Urinary bladder (tissue), 4 donors: ENCODE measurements at places on chromosomes 5 and 9. TPM values are rescaled to one million over a fixed set of nuclear protein-coding genes. Genes with fewer than 3 reads are reported as not detected.
A peak's percentile ranks its signal among the peaks of the same experiment; 100 is the strongest.

LCN15 gene
- total RNA-seq = not detected

DNA sequence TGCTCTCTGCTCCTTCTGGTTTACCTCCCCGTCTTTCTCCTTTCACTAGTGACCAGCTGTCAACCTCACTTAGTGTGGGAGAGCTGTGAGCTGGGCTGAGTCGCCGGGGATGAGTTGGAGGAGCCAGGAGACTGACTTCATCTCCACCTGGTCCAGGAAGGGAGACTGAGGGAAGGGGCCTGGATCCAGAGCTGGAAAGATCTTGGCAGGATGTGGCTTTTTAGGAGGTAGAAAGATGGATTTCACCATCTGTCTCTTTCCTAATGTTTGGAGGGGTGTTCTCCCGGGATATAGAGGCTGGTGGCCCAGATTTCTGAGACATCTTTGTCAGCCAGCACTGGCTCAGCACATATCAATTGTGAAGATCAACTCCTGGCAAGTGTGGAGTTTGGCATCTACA is 37.1 kb upstream of the TNC start:
- no peak for DNase-seq

CMBL gene
- 17.2 TPM for total RNA-seq

DNA sequence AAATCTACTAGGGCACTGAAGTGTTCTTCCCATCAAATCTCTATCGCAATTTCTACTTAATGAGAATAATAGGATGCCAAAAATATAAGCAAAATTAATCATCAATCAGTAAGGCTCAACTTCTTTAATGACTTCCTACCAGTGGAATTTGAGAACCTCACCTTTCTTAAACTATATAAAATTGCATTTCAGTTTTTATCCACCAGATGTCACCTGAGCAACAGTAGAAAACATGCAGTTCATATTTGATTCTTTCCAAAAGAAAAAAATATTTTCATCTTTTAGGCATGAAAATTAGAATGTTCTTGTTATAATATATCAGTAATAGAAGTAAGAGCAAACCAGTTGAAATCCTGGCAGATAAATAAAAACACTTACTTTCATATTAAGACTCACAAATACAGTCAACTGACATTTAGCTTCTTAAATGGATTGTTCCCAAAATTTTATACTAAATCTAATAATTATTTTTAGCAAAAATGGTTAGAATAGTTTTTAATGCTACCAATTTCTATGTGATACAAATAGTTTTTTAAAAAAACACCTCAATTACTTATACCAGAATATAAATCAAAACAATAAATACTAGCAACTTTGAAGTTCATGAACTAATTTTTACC is 13.4 kb upstream of the CCDC112 start:
- no peak for DNase-seq

DNA sequence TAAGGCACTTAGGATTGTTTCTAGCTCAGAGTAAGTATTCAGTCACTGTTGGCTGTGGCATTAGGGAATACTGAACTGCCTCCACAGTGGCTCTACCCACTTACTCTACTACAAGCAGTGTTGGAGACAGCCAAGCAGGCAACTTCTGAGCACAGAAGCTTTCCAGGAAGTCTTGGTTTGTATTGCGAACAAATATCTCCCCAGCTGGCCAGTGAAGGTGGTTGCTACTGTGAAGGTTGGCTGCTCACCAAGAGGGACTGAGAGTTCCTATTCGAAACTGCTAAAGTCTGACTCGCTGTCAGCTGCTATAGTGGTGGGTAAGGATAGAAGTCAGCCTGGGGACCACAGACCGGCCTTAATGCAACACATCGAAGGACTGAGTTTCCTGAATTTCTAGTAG is 319.1 kb downstream of the KIF4B start:
- no peak for DNase-seq

FBXW5 gene
- 47.5 TPM for total RNA-seq

GRCh38 chr9:119792242-119792641 is 423.0 kb upstream of the BRINP1 start:
- no peak for DNase-seq

LMX1B gene
- not detected for total RNA-seq

CCDC152 gene
- 3.3 TPM for total RNA-seq

DNA sequence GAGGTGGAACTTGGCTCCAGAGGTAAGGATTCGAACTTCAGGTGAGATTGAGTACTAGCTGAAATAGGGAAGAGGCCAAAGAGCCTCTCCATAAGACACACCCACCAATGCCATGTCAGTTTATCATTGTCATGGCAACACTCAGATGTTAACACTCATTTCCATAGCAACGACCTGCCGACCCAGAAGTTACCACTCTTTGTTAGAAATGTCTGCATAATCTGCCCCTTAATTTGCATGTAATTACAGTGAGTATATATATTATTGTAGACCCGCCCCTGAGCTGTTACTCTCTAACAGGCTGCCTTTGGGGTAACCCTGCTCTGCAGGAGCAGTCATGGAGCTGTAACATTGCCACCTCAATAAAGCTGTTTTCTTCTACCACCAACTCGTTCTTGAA is 10.2 kb upstream of the NTRK2 start:
- DNase-seq = no peak

DNA sequence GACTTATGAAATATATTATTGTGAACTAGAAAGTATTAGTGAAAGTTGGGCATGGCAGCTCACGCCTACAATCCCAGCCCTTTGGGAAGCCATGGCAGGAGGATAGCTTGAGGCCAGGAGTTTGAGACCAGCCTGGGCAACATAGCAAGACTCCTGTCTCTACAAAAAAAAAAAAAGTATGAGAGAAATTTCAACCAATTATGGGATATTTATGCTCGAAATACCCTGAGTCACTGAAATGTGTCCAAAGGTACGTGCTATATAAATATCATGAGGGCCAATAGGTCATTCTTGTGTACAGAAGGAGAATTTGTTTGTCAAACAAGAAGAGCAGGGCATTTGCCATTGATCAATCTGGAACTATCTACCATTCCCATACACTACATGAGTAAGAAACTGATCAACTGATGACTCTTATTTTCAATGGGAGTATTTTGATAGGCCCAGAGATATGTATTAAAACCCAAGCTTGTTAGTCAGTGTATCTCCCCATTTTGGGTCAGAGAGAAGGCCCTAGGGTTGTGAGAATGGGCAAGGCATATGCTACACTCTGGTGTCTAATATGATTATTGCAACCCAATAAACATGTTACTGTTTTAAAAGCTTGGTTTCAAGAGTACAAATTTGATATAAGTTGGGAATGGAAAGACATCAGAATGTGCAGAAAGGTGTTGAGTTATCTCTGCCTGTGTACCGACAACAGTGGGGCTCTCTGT is 21.7 kb upstream of the HOMER1 start:
- DNase-seq = no peak

DNA sequence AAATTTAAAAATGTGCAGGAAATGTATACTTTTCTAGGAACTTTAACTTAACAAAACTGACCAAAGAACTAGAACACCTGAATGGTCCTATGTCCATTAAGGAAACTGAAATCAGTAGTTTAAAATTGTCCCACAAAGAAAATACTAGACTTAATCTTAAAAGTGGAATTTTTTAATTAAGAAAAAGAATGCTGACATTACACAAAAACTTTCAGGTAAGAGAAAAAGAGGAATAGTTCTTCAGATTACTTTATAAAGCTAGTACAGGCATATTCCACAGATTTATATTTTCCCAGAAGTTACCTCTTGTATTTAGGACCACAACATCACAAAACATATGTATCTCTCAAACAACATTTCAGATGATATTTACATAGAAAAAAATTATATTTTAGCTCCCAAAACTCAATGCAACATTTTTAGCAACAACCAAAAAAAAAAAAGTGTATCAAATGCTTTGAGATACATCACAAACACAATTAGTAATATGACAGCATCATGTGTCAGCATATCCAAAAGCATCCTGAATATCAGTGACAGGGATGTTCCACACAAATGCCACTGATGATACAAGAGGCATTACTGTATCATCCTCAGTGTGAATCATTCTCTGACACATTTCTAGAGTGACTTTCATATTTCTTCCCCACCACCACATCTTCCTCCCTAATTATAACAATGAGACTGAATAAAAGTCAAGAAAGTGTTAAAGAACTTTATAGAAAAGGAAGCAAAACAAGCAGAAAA is 264.0 kb downstream of the EPB41L4A start:
- DNase-seq = no peak

GNA14 gene
- total RNA-seq = 17.6 TPM

VCAN gene
- total RNA-seq = 435 TPM

DNA sequence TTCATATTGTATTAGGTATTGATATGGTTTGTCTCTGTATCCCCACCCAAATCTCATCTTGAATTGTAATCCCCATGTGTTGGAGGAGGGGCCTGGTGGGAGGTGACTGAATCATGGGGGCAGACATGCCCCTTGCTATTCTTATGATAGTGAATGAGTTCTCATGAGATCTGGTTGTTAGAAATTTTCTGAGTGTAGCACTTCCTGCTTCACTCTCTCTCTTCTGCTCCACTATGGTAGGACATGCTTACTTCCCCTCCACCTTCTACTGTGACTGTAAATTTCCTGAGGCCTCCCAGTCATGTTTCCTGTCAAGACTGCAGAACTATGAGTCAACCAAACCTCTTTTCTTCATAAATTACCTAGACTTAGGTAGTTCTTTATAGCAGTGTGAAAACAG is 187.4 kb upstream of the SLC24A2 start:
- no peak for DNase-seq

CNTNAP3B gene
- total RNA-seq = 50.2 TPM

- DNase-seq = no peak
Measured at GRCh38 chr5:178777520-178777919, 47.1 kb upstream of the ZNF354A start.

- DNase-seq = no peak
Measured at GRCh38 chr5:110460837-110461236, 265.6 kb downstream of the TMEM232 start.

- no peak for DNase-seq
Measured at GRCh38 chr5:20572614-20573013, 584.6 kb upstream of the CDH18 start.

- DNase-seq = peak; percentile 26
Measured at GRCh38 chr5:54646356-54647101, 129.0 kb downstream of the SNX18 start.

DNA sequence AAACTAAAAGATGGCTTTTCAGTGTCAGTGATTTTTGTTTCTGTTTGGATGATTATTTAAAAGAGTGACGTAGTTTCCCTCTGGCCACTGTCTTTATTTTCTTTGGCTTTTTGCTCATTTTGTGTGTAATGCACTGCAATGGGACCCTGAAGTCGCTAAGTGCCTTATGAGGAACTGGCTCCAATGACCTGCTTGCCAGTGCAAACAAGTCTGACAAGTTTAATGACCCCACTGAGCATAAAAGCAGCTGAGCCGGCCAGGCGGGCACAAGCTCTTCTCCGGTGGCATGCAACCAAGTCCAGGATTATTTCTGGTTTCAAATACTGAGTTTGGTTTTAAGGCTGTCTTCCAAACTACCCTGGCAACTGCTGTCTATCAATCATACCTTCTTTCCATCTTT is 15.6 kb upstream of the GNA14 start:
- DNase-seq = no peak

DNA sequence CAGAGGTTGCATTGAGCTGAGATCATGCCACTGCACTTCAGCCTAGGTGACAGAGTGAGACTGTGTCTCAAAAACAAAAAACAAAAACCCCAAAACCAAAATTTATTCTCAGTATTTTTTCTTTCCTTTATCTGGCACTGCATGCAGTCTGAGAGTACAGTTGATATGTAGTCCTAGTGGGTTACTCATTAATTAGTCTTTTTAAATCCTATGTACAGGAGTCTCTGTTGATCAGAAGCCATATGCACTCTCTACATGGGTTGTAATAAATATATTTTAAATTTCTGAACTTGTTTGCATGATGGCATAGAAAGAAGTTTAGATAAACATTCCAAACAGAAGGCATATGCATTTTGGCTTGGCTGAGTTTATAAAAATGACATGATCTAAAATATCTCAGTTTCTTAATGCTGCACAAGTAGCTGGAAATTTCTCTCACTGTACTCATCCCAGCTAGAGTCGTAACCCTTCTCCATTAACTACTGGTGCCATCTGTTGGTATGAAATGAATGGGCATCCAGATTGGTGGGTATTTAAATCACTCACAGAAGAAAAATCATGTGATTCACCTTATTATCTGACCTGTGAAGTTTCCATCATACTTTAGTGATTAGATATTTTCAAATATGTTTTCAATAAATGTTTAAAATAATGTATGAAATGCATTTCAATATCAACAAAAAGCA is 284.8 kb downstream of the CTNND2 start:
- no peak for DNase-seq

DNA sequence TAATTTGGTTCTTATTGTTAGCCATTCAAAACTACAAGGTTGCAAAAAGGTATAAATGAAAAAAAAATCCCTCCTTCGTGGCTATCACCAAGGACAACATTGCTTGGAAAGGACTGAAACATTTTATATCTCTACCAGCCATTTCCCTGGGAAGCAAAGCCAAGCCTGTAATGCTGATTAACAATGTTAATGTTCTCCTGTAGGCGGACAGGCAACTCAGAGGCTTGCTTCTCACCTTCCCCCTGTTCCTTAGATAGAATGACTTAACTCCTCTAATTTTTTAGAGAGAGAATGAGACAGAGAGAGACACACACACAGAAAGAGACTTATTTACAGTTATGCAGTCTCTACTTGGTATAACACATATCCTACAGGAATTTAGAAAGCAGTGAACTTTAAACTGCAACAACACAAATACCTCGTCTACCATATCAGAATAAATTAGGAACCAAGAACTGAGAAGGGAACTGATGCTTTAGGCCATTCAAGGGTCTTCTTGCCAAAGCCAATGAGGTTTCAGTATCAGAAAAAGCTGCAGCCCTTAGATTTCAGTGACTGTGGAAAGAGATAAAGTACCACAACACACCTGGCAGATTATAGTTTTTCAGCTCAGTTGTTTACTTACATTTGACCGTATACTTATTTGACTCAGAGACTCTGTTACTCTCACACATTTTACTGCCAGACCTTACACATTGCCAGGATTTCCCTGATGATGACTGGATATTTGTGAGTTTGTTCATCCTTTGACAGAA is 20.9 kb upstream of the MAN2A1 start:
- DNase-seq = no peak

GRCh38 chr5:175035882-175036533 is 311.6 kb downstream of the MSX2 start:
- DNase-seq = no peak

DNA sequence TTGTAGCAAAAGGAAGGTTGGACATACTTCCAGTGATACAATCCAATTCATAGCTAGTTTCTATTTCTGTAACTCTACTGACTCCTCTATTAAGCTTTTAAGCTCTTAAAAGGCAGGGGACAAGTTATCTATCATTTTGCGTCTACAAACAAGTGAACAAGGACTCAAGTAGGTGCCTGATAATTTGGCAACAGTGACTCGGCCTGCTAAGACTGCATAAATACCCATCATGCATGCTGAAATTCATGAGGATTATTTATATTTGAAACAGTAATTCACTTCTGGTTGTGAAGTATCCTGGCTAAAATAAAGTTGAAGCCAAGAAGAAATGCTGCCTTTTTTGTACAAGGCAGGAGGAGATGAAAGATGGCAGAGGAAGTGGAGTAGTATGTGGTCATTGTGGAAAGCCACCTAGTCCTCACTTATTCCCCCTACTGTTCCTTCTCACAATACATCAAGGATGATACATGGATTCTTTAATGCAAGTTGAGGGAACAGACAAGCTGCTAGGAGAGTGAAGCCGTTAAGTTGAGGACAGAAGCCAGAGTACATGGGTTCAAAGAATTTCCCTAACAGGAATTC is 74.0 kb downstream of the MRPS27 start:
- no peak for DNase-seq

- DNase-seq = no peak
Measured at GRCh38 chr9:88645172-88645878, 110.3 kb downstream of the NXNL2 start.
